ENCODE measurements at places on chromosomes 4 and X.
A peak's percentile ranks its signal among the peaks of the same experiment; 100 is the strongest.

GRCh38 chr4:150126864-150127203, 48.6 kb downstream of the DCLK2 start:
- peak; percentile 71 for DNase-seq

- DNase-seq: no peak
Measured at GRCh38 chr4:122360754-122361153, 18.1 kb upstream of the ADAD1 start.

- no peak for DNase-seq
Measured at GRCh38 chrX:144379156-144379555, 495.3 kb downstream of the UBE2NL start.

DNA sequence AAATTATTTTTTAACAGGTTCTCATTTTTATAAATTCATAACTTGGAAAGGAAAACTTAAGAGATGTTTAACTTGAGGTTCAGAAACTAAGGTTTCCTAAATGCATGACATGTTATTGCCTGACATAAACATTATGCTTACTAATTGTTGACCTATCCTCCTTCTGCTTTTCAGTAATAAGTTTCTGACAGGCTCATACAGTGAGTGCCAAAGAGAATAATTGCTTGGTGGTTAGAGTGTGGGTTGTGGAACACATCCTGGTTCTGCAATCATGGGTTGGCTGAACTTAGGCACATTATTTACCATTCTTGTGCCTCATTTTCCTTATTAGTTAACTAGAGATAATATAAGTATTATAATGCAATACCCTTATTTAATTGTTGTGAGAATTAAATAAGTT, 56.5 kb downstream of the BMPR1B start:
- DNase-seq: no peak

DNA sequence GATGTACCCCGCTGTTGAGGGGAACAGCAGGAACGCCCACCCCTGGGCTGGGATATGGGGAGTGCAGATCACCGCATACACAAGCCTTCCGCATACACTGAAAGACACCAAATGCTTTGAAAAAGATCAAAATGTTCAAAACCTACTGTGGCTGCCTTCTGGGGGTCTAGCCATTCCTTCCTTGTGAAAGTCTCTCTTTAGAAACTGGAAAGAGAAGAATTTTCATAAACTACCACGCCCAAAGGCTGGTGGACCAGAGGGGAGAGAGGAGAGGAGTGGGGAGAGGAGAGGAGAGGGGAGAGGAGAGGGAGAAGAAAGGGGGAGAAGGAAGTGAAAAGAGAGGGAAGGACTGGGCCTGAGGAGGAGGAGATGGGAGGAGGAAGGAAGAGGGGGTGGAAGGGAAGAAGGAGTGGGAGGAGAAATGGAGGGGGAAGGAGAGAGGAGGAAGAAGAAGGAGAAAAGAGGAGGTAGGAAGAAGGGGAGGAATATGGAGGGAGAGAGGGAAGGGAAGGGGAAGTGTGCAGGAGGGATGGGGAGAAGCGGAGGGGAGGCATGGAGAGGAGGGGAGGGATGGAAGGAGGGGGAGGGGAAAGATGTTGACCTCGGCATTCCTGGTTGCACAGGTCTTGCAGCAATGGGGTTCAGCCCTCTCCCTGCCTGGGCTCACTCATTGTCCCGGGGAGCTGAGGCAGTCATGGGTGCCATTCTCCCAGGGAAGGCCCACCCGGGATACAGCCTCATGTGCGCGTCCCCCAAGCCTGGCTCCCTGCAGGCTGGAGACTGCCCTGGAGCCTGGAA, 5.5 kb upstream of the HMX1 start:
- no peak for DNase-seq

- DNase-seq: no peak
Measured at GRCh38 chrX:109856974-109857373, 123.9 kb upstream of the ACSL4 start.

GRCh38 chr4:136818811-136819330, 713.4 kb downstream of the PCDH18 start:
- DNase-seq: no peak

DNA sequence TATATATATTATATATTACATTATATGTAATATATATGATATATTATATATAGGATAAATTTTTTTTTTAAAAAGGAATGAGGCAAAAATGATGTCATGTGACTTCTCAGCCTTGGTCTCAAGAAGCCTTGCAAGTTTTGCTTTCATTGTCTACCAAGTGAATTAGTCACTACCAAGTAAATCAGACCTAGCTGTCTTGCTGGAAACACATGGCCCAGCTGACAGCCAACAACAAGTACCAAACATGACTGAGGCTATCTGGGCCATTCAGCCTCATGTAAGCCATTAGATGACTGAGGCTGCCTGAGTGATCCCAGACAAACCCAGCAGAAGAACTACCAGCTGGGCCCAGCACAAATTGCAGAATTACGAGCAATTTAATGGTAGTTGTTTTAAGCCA, 44.9 kb downstream of the HAND2 start:
- no peak for DNase-seq

DNA sequence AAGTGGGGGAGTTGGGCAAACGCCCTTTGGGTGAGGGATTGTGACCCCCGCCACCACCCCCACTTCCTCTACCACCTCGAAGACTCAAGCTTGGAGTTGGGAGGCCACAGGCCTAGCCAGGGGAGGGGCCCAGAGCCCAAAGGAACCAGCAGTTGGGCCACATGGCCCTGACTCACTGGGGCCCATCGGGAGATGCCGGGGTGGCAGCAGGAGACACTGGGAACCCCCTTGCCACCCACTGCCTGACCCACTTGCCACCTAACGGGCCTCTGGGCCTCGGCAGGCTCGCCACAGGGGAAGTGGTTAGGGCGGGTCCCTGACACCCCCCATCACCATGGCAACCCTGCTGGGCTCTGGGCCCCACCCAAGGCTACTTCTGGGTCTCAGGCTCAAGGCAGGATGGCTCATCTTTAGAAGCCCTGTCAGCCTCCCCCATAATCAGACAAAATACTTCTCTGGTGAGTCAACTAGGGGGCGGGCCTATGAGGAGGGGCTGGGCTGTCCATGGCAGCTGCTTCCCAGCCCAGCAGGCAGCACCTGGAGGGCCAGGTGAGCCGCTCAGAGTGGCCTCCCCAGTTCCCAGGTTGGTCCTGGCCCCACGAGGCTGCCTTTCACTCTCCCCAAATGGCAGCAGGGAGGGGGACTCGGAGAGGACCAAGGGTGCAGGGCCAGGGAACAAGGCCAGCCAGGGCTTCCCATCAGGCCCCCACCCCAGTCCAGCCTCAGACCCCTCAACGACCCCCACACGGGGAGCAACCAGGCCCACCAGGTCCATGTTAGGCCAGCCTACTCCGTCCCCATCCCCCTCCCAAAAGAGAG, 5.6 kb downstream of the FLNA start:
- peak; percentile 95 for DNase-seq

DNA sequence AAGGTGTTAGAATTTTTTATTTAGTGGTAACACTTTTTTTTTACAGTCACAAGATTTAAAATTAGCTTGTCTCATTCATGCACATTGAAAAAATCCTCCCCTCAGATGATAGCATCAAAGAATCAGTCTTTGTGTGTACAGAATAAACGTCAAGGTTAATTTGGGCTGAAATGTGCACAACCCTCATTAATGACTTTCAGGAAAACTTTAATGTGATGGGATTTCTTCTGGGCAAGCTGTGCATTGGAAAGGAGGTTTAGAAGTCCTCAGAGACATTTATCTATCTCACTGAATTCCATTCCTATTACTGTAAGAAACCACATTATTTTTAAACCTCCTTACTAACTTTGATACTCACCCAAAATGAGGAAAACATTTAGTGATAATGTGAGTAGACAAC, 88.2 kb upstream of the TECRL start:
- no peak for DNase-seq

Measured in mammary epithelial cell (primary cell).